ENCODE measurements at places on chromosomes 4 and X. TPM values are rescaled to one million over a fixed set of nuclear protein-coding genes. Genes with fewer than 3 reads are reported as not detected.

The MED12 gene
- 10.7 TPM for total RNA-seq

The SASH3 gene
- total RNA-seq: not detected

The ARR3 gene
- not detected for total RNA-seq

The ZNF280C gene
- total RNA-seq: 2.9 TPM

The NAP1L3 gene
- total RNA-seq: 0.43 TPM

The SSX7 gene
- total RNA-seq: not detected
